ENCODE measurements at places on chromosomes 3 and 15. TPM values are rescaled to one million over a fixed set of nuclear protein-coding genes. Genes with fewer than 3 reads are reported as not detected.

The PLS1 gene
- 4.5 TPM for total RNA-seq

The RBPMS2 gene
- not detected for total RNA-seq

The THRB gene
- not detected for total RNA-seq

The CD276 gene
- 3.7 TPM for total RNA-seq

The RLBP1 gene
- not detected for total RNA-seq

The CHRM5 gene
- not detected for total RNA-seq

The IFT57 gene
- 25.1 TPM for total RNA-seq

DNA sequence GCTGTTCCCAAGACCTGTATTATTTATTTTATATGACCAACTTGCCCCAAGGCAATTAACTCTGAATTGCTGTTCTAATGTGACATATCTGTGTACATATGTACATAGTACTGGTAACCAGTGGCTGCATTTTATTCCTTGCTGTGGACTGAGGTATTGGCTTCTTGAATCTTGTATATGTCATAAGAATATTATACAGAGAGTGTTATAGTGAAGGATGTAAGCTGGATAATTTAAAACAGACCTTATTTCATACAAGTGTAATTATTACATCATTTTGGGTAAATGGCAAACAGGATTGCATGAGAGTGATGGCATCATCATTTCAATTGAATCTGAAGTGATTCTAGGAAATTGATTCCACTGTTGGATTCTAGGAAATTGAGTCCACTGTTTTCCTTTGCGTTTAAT is 32.9 kb downstream of the B3GALNT1 start:
- H3K4me3 ChIP-seq, result no peak overlapping the region
- no peak overlapping the region for H3K27ac ChIP-seq
- H3K36me3 ChIP-seq, result peaks cover 3% of the 10 kb centered on the region
- H3K27me3 ChIP-seq, result peaks cover 15% of the 10 kb centered on the region

DNA sequence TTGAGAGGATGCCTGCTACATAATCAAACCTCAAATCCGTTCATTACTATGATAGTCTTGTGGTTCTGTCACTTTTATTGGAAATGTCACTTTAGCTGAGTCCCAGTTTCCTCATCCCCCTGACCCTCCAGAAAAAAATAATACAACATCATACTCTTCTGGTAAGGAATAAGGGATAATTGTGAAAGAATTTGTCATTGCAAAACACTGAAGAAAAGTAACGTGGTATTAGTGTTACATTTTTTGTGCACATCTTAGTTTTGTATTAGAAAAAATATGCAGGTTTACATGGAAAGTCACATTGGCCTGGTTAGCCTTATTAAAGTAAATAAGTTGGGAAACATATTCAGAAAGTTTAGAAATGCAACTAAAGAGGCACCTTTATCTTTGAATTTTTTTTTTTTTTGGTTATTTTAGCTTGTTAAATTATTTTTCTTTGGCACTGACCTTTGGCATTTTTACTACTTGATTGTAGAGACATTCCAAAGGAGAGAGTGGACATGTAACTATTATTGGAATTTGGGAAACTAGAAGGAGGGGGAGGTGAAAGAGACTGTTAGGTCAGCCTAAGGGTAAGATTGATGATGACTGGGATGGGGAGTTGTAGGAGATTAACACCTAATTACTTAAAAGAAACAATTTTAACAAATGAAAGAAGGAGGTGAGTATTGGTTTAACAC is 462.2 kb upstream of the RARB start:
- no peak for DNase-seq
- H3K36me3 ChIP-seq, result no peaks in the 10 kb centered on the region
- no peaks in the 10 kb centered on the region for H3K4me1 ChIP-seq
- H3K27ac ChIP-seq, result no peak overlapping the region

DNA sequence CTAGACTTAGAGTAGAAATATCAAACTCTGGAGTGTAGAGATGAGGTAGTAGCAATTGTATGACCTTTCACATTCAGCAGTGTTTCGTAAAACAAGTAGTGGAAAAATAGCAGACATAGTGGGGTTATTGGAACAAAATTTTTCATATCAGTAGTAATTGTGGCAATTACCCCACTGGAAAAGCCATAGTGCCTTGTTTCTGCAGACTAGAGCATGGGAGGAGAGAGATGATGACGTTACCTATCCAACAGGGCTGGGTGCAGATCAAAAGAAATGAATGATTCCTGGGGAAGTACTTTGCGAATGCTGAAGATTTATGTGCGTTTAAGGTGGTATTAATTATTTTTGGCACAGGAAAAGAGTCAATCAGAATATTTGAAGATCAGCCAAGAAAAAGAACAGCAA is 147.0 kb upstream of the LRRFIP2 start:
- no peak for DNase-seq
- peaks cover 39% of the 10 kb centered on the region for H3K4me1 ChIP-seq
- peak overlapping the region; percentile 31 for H3K4me3 ChIP-seq
- H3K27me3 ChIP-seq, result no peaks in the 10 kb centered on the region
- H3K36me3 ChIP-seq, result peaks cover 57% of the 10 kb centered on the region
- H3K27ac ChIP-seq, result peak overlapping the region; percentile 2

DNA sequence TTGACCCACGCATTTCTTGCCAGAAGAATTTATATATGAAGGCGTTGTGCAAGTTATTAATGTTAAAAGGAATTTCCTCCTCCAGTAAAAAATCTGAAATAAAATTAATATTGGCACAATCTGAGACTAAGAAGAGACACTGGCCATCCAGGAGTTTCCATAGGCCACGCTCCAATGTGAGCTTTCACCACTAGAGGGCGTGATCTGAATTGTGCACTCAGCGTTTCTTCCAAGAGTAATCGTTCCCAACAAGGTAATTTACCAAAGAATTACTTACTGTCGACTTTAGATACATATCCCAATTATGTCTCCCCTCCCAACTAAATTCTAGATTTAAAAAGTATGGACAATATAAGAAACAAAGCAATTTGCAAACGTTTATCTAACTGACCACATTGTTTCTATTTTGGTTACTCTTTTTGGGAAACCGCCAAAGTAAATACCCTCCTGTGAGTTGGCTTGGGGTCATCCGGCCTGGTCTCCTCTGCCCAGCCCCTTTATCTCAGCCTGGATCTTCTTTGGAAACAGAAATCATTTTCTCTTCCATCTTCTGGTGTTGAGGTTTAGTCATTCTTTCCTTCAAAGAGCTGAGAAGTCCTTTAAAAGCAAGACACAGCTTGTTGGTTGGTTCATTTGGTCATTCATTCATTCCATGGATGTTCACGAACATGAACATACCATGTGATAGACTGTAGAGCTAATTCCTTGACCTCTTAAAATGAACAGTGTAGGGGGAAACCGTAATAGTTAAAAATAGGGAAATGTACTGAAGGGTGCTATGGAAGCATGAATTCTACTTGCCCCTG is 26.2 kb downstream of the POLR2M start:
- no peaks in the 10 kb centered on the region for H3K27me3 ChIP-seq
- H3K4me3 ChIP-seq, result no peak overlapping the region
- H3K36me3 ChIP-seq, result no peaks in the 10 kb centered on the region
- H3K4me1 ChIP-seq, result peaks cover 4% of the 10 kb centered on the region
- no peak overlapping the region for H3K27ac ChIP-seq

GRCh38 chr3:142706321-142707127 is 17.3 kb upstream of the TRPC1 start:
- no peaks in the 10 kb centered on the region for H3K36me3 ChIP-seq
- H3K27ac ChIP-seq, result no peak overlapping the region
- H3K4me3 ChIP-seq, result no peak overlapping the region
- no peak for DNase-seq

- no peak overlapping the region for H3K4me3 ChIP-seq
- DNase-seq, result no peak
Measured at GRCh38 chr3:149965278-149965677, 5.4 kb downstream of the PFN2 start.

- no peak overlapping the region for H3K27ac ChIP-seq
- no peak overlapping the region for H3K4me3 ChIP-seq
- no peaks in the 10 kb centered on the region for H3K36me3 ChIP-seq
- no peaks in the 10 kb centered on the region for H3K4me1 ChIP-seq
Measured at GRCh38 chr3:188941103-188941502, 230.7 kb upstream of the TPRG1 start.

- no peaks in the 10 kb centered on the region for H3K4me1 ChIP-seq
- no peak overlapping the region for H3K4me3 ChIP-seq
- H3K27me3 ChIP-seq, result no peaks in the 10 kb centered on the region
- no peak overlapping the region for H3K27ac ChIP-seq
- no peaks in the 10 kb centered on the region for H3K36me3 ChIP-seq
Measured at GRCh38 chr3:2211568-2211967, 112.9 kb downstream of the CNTN4 start.

- no peak overlapping the region for H3K4me3 ChIP-seq
- no peak overlapping the region for H3K27ac ChIP-seq
- H3K27me3 ChIP-seq, result no peaks in the 10 kb centered on the region
- H3K4me1 ChIP-seq, result no peaks in the 10 kb centered on the region
- H3K36me3 ChIP-seq, result no peaks in the 10 kb centered on the region
Measured at GRCh38 chr3:35404571-35404970, 234.8 kb upstream of the ARPP21 start.

DNA sequence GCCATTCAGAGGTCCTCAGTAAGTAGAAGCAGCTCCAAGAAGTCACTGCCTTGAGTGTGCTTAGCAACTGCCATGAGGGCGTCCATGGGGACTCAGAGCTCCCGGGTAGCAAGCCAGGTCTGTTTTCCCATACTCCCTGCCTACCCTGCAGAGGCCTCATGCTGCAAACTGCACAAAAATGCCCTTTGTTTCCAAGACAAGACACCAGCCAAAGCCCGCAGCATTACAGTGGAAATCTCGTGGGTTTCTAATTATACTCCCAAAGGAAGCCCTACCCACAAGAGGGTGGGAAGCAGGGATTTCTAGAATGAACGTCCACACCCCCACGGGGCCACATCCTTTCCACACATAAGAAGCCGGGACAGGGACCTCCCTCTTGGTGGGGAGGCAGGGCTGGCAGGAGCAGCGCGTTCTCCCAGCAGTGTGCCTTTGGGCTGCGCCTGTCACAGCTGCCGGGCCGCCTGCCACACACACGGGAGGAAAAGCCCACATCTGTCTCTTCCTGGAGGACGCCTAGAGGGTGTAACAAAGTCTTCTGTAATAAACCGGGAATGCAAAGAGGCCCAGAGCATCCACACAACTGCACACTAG is 31.1 kb downstream of the FAM174B start:
- H3K36me3 ChIP-seq, result no peaks in the 10 kb centered on the region
- no peak overlapping the region for H3K4me3 ChIP-seq
- peaks cover 18% of the 10 kb centered on the region for H3K4me1 ChIP-seq

GRCh38 chr3:124834723-124835718 is 52.1 kb downstream of the ITGB5 start:
- H3K27me3 ChIP-seq, result peaks cover 38% of the 10 kb centered on the region
- H3K4me1 ChIP-seq, result peaks cover 10% of the 10 kb centered on the region
- H3K4me3 ChIP-seq, result peak overlapping the region; percentile 50

Data from activated CD8-positive, alpha-beta memory T cell treated with anti-CD3 and anti-CD28 coated beads, Interleukin-2, amount 10 ng/mL, durations not matched to agents 7 days and 5 days (primary cell).